ENCODE measurements at places on chromosomes 1 and 21. TPM values are rescaled to one million over a fixed set of nuclear protein-coding genes. Genes with fewer than 3 reads are reported as not detected.

Gene OR2T11
- 0.48 TPM for total RNA-seq

Gene ANGPTL1
- 306 TPM for total RNA-seq

Gene ANKRD35
- total RNA-seq, result 0.72 TPM

Gene SLC45A3
- 3.6 TPM for total RNA-seq

Gene NPPA
- not detected for total RNA-seq

Gene ESPN
- 0.24 TPM for total RNA-seq

Gene KIF2C
- 1.7 TPM for total RNA-seq

Gene BACE2
- 37.3 TPM for total RNA-seq
